A549 treated with DMSO at 1 μM for 4 hours (cell line): ENCODE measurements at places on chromosomes 7 and 10. TPM values are rescaled to one million over a fixed set of nuclear protein-coding genes. Genes with fewer than 3 reads are reported as not detected.

The SERPINE1 gene
- total RNA-seq = 793 to 966 TPM (median 846 TPM) in 5 replicates

The ZNF680 gene
- total RNA-seq = 2.5 to 3.3 TPM (median 2.9 TPM) in 5 replicates

The HOXA5 gene
- 5.2 to 8.3 TPM (median 6.2 TPM) in 5 replicates for total RNA-seq

The LAMB1 gene
- total RNA-seq = 126 to 145 TPM (median 142 TPM) in 5 replicates

The GPR26 gene
- not detected in 5 replicates for total RNA-seq

The ERVW-1 gene
- not detected in 5 replicates for total RNA-seq

The SKIDA1 gene
- 1.3 to 1.9 TPM (median 1.6 TPM) in 5 replicates for total RNA-seq
